ENCODE measurements at places on chromosomes 1 and 21.
A peak's percentile ranks its signal among the peaks of the same experiment; 100 is the strongest.

DNA sequence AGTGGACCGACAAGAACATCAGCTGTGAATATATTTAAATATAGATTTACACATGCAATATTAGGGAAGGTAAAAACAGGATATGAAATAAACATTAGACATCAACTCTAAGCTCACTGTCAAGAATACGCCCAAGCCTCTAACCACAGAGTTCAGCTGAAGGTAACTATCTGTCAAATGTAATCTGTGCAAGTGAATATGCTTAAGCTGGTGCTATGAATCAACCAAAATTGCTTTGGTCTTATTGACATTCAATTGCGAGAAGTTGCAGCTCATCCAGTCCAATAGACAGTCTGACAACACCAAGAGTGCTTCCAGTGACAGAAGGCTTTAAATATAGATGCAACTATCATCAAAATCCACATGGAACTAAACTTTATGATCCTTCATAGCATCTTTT lies 32.3 kb downstream of the USH2A start:
- DNase-seq: no peak

DNA sequence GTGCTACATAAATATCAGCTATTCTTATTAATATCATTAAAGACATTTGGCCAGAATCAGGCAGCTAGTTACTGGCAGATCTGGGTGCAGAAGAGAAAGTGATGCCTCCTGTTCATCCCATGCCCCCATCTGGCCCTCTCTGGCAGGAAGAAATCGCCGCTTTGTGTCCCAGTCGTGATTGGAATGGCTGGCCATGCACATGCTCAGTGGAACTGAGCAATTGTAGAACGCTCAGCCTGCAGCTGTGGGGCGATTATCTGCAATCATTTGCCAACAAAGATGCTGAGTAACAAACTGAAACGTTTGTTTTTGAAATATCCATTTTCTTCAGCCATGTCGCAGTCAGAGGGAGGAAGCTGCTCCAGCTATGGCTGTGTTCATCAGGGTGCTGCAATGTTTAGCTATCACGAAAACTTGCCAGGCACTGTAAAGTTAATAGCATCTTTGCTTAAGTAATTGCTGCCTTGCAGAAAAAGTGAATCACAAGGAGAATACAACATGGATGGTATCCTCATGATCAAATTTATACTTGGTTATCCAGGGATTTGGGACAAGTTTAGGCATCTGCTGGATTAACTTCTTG lies 36.5 kb downstream of the NGF start:
- DNase-seq: no peak

DNA sequence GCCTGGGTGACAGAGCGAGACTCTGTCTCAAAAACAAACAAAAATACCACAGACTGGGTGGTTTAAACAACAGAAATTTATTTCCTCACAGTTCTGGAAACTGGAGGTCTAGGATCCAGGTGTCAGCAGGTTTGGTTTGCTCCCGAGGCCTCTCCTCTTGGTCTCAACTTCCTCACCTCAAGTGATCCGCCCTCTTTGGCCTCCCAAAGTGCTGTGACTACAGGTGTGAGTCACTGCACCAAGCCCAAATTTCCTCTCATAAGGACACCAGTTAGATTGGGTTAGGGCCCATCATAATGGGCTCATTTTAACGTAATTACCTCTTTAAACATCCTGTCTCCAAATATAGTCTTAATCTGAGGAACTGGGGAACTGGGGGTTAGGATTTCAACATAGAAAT lies 35.5 kb downstream of the MFSD2A start:
- DNase-seq: no peak

GRCh38 chr21:21436012-21436534 lies 437.9 kb downstream of the NCAM2 start:
- DNase-seq: no peak

- DNase-seq: no peak
Measured at GRCh38 chr1:191592039-191592438, 566.2 kb upstream of the RGS18 start.

GRCh38 chr1:93600663-93601062 lies 81.0 kb downstream of the BCAR3 start:
- no peak for DNase-seq

GRCh38 chr1:241376701-241377100 lies 19.7 kb upstream of the RGS7 start:
- DNase-seq: no peak

- DNase-seq: no peak
Measured at GRCh38 chr1:241579434-241579833, 47.3 kb downstream of the KMO start.

- no peak for DNase-seq
Measured at GRCh38 chr1:4023678-4024077, 123.6 kb upstream of the C1orf174 start.

GRCh38 chr1:161013131-161013487 lies 7.8 kb downstream of the F11R start:
- no peak for DNase-seq

DNA sequence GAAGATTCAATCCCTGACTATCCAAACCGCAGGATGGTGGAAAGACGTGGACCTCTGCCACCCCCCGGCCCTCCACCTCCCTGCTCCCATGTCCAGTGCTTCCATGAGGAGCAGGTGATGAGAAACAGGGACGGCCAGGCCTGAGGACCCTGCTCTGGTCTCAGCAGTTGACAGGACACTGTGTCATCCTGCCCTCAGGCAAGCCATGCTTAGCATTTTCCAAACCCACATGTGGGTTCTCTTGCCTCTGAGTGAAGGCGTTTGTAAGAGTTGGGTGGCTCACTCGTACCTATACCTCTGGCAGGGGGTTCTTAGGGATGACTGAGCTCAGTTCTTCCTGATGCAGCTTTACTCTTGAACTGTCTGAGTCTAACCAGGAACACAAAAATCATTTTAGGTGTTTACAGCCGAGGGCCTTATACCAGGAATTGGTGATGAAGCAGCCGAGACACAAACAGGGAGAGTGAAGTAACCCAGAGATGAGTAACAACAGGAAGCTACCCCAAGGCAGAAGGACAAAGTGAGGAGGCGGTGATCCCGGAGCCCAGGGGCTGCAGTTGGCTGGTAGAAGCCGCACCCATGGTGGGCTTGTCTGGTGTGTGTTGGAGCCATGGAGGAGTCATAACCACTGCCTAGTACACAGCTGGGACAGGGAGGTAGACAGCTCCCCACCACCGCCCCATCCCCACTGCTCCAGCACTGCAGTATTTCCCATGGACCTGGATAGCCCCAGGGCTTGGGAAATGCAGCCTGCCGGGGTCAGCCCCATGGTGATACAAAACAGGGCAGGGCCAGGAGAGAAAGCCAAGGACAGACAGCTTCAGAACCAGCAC lies 21.4 kb downstream of the MYBPH start:
- DNase-seq: no peak

DNA sequence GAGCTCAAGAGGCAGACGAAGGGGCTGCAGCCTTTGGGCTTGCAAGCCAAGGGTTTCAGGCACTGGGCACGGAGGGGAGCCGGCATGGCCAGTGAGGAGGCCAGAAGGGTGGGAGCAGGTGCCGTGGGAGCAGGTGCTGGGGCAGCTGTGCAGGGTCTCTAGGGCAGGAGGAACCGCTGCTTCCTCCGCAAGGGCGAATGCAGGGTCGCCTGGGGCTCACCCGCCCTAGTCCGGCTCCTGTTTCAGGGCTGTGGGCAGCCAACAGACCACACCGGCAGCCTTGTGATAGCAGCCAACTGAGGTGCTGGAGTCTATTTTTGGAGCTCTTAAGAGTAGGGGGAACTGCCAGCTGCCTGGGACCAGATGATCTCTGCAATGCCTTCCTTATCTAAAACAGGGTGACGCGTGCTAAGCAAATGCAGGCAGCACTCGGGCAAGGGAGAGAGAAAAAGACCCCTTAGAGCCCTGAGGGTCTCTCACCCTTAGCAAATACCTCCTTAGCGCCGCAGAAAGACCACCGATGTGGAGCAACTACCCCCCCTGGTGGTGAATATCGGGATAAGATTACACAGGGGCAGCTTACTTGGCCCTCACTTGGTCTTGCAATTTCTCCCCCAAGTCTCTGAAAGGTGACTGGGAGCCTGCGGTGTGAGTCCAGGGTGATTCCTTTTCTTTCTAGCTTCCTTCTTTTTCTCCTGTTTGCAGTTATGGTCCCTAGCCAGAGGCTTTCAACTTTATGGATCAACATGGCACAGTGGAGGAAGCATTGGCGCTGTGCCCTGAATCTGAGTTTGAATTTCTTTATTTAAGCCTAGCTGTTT lies 20.7 kb upstream of the MAPKAPK2 start:
- peak; percentile 75 for DNase-seq

GRCh38 chr1:161071886-161072371 lies 2.2 kb upstream of the ARHGAP30 start:
- DNase-seq: peak; percentile 17

GRCh38 chr1:111332190-111332589 lies 41.5 kb downstream of the CHIA start:
- DNase-seq: no peak

GRCh38 chr1:200042119-200042551 lies 14.6 kb downstream of the NR5A2 start:
- DNase-seq: no peak

GRCh38 chr1:158039380-158039779 lies 45.9 kb downstream of the KIRREL1 start:
- DNase-seq: no peak

DNA sequence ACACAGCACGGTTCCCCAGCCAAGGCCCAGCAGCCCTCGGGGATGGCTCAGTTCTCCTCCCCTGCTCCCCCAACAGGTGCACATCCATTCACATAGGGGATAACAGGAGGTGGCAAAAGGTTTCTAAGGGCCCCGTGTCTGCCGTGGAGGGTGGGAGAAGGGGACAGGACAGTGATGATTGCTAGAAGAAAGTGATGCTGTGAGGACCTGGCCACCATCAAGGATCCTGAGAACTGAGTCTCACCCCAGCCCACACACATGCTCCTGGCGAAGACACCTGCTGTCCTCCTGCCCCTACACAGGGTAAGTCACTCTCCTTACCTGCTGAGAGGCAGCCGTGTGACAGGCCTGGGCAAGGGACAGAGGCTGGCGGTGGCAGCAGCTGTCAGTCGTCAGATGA lies 54.5 kb downstream of the GNG4 start:
- no peak for DNase-seq

DNA sequence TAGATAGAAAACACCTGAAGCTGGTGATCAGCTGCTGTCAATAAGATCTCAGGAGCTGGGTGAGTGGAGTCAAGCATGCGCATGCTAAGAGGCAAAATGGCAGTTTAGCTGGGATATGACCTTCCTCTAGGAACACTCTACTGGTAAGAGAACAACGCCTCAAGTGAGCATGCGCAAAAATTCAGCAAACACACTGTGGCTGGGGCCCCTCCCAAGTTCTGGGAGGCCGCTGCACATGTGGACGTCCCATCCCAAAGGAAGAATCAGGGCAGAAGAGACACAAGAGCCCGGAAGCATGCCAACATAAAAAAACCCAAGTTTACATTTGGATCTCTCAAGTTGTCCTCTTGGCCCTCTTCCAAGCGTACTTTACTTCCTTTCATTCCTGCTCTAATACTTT lies 126.3 kb upstream of the F3 start:
- DNase-seq: no peak

- DNase-seq: no peak
Measured at GRCh38 chr1:87983841-87984240, 655.2 kb downstream of the LMO4 start.

GRCh38 chr1:6052543-6053205 lies 7.0 kb downstream of the KCNAB2 start:
- peak; percentile 12 for DNase-seq

- DNase-seq: no peak
Measured at GRCh38 chr1:58886611-58887010, 102.8 kb upstream of the JUN start.

- no peak for DNase-seq
Measured at GRCh38 chr1:209421978-209422680, 161.4 kb upstream of the CAMK1G start.

DNA sequence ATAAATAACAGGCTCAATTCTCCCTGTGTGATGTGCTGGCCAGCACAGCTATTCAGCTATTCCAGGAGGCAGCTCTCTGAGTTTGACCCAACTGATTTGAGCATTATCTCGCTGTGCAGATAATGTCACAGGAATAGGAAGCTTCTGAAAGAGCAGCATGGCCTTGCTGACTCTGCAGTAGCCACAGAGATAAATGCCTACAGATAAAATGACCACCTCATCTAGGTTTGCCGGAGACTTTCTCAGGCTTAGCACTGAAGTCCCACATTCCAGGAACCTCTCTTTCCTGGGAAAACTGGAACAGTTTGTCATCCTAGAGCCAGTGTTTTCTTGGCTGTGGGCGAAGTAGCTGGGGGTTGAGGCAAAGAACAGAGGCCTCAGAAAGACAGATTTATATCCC lies 98.9 kb downstream of the MRPL39 start:
- DNase-seq: no peak

- peak; percentile 82 for DNase-seq
Measured at GRCh38 chr1:23484253-23485001, 448 bp upstream of the ASAP3 start.

- DNase-seq: no peak
Measured at GRCh38 chr1:23018661-23019093, 591 bp upstream of the KDM1A start.

DNA sequence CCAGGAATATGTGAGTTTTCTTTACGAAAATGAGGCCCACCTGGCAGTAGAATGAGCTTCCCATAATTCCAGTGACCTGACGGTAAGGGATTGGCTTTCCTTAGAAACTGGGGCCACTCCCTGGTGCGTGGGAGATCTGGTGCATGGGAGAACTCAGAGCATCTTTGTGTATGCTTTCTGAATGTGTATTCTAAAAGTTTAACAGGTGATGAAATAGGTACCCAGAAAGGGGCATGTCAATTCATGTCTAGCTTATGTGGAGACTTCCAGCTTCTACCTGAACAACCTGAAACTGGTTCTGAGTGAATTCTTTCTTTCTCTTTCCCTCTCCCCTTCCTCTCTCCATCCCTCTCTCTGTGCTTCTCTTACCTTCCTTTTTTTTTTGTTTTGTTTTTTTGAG lies 15.2 kb upstream of the FCRLA start:
- DNase-seq: no peak

DNA sequence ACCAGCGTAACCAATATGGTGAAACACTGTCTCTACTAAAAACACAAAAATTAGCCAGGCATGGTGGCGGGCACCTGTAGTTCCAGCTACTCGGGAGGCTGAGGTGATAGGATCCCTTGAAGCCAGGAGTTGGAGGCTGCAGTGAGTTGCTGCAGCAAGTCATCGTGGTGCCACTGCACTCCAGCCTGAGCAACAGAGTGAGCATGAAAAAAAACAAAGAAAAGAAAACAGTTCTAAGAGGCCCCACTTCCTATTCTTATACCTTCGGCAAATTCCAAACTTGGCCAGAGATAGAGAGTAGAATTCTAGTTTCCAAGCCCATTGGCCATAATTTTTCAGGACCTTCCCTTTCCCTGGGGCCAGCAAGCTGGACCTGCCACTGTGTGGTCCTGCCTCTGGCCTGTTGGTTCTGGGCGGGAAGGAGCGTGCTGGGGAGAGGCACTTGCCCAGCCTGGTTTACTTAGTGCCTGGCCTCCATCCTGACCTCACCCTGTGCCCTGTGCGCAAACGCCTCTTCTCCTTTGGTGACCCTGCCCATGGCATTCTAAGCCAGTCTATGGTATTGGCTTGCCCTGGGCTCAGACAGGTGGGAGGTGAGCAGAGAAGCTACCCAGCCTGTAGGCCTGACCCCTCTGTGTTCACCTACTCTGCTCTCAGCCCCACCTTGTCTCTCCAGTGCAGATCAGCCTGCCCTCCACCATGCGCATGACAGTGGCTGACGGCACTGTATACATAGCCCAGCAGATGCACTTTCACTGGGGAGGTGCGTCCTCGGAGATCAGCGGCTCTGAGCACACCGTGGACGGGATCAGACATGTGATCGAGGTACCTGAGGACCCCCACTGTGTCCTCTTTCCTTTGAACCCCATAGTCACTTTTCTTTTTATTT lies 11.0 kb downstream of the CA6 start:
- DNase-seq: no peak

Data from activated gamma-delta T cell treated with anti-CD3 and anti-CD28 coated beads, Interleukin-2, amount 50 U/mL, for 16 hours (primary cell).